ENCODE measurements at places on chromosomes 1 and 21. TPM values are rescaled to one million over a fixed set of nuclear protein-coding genes. Genes with fewer than 3 reads are reported as not detected.

GRCh38 chr21:42147386-42148020 lies 71.4 kb upstream of the ABCG1 start:
- DNase-seq = peak; percentile 12

- no peak for DNase-seq
These were observed 13.3 kb upstream of the CAPN8 start for GRCh38 chr1:223678841-223679240.

- DNase-seq = peak; percentile 87
These were observed 98.9 kb upstream of the BACE2 start for GRCh38 chr21:41068967-41069642.

GRCh38 chr1:162206300-162206699 lies 136.8 kb downstream of the NOS1AP start:
- no peak for DNase-seq

PPM1J gene
- polyA plus RNA-seq = 1.7 TPM

CFHR3 gene
- polyA plus RNA-seq = 1.3 TPM

ATAD3C gene
- 0.09 TPM for polyA plus RNA-seq

DNA sequence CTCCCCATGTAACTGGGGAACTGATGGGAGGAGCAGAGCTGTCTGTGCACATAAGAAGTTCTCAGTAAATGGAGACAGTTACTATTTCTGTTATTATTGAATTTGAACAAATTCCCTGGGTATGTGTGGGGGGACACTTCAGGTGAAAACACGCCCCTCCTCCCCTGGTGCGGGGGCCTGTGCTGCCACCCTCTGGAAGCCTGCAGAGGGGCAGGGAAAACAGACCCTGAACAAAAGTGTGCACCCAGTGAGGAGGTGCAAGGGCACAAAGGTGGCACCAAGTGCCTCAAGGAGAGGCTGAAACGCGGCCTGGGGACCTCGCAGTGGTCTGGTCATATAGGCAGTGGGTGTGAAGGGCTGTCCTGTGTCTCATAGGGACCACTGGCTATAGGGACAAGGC lies 18.2 kb upstream of the NADK start:
- no peak for DNase-seq

DNA sequence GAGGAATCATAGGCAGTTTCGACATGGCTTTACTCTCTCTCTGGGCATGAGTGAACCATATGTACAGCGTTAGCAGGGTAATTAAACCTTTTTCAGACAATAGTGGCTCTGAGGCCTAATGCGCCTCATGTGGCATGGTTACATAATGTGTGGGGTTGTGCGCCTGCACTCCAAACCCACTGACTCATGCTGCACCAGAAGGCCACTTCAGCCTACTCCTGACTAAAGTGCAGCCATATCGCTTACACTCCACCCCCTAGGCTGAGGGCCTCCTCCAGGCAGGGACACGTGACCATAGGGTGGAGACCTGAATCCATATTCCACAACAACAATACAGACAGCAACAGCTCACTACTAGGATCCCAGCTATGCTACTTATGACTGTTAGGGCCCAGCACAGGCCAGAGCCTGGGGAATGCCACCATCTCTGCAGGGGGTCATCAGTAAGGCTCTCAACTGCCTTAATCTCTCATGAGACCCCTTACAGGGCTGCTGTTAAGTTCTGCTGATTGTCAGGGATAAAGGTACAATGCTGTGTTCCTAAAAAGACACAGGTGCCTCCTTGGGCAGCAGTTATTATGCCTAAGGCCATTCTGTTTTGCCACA lies 13.4 kb upstream of the ODF2L start:
- no peak for DNase-seq

DNA sequence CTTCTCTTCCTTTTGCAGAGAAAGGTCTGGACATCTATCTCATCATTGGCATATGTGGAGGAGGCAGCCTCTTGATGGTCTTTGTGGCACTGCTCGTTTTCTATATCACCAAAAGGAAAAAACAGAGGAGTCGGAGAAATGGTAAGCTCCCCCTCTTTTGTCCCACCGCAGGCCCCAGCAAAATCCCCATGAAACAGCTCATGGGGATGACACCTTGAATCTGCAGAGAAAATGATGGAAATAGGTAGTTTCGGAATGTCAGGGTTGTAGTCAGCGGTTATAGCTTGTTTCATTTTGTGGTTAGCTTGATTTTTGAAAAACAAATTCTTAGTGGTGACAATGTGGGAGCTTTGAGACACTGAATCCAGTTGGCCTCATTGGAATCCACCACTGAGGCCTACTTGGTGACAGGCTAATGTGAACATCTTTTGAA lies 10.3 kb downstream of the CD2 start:
- no peak for DNase-seq

- DNase-seq = no peak
These were observed 47.9 kb upstream of the PROX1 start for GRCh38 chr1:213939888-213940287.

DNA sequence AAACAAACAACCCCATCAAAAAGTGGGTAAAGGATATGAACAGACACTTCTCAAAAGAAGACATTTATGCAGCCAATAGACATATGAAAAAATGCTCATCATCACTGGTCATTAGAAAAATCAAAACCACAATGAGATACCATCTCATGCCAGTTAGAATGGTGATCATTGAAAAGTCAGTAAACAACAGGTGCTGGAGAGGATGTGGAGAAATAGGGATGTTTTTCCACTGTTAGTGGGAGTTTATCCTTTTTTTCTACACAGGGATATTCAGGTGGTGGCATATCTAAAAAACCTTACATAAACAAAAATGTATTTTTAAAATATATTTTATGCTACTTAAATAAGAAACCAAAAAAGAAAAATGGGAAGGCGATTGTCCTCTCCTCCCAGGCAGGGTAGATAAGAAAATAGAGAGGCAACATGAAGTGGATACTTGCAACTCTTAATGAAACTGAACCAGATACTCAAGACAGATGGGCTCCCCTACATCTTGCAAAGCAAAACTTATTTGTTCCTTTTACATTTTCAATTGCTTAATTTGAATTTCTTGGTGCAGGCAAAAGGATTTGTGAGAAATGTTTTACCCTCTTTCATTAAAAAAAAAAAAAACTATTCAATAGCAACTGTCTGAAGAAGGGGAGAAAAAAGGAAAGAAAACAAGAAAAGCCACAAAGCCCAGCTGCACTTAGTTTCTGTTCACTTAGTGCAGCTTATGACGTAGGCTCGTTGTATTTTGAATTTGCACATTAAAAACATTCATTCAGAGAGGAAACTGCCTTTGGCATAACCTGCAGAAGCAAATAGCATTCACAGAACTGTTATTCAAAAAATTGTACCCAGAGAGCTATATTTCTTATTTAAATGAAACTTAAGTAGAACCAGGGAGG lies 36.9 kb upstream of the RGS1 start:
- DNase-seq = no peak

- no peak for DNase-seq
These were observed 52.2 kb downstream of the STX6 start for GRCh38 chr1:180970333-180971079.

DNA sequence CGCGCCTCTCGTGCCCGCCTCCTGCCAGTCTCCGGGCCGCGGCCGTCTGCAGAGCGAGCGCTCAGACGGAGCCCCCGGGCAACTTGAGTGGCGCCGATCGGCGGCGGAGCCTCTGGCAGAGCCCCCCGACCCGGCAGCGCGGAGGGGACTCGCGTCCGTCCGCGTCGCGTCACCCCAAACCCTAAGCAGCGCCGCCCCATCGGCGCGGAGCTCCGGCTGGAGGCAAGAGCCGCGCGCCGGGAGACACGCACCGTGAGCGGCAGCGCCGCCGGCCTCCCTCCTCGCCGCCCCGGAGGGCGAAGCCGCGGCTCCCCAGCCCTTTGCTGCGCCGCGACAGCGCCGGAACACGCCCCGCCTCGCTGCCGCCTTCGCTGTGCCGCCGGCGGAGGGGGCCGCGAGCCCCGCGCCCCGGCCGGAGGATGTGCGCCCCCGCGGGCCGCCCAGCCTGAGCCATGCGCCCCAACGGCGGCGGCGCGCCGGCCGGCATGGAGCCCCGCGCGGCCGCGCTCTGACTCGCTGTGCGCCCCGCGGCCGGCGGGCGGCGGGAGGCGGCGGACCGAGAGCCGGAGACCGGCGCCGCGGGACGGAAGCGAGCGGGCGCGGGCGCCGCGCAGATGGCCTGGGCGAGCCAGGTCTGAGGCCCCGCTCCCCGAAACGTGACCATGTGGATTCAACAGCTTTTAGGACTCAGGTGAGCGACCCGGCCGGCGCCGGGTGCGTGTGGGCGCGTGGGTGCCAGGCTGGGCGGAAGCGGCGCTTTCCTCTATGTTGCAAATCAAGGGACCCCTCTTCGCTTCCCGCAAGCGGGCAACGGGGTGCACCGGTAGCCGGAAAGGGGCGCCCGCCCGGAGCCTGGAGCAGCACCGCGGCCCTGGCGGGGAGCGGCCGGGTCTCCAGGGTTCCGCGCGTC lies 610 bp downstream of the AJAP1 start:
- no peak for DNase-seq

DNA sequence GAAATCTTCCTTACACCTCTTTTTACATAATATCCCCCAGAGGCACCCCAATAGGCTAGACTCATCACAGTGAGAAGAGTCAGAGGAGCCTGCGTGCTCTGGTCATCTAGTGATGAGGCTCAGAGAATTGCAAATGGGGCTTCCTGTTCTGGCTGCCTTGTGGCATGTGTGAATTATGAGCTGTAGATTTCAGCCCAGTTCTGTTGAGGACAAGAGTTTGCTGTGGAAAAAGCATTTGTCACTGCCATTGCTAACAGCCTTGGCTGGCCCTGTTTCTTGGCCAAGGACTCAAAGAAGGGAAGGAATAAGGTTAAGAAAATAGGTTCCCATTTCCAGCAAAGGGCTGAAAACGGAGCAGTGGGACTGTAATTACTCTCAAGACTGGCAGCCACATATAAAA lies 30.7 kb downstream of the MRAP start:
- DNase-seq = peak; percentile 65

DNA sequence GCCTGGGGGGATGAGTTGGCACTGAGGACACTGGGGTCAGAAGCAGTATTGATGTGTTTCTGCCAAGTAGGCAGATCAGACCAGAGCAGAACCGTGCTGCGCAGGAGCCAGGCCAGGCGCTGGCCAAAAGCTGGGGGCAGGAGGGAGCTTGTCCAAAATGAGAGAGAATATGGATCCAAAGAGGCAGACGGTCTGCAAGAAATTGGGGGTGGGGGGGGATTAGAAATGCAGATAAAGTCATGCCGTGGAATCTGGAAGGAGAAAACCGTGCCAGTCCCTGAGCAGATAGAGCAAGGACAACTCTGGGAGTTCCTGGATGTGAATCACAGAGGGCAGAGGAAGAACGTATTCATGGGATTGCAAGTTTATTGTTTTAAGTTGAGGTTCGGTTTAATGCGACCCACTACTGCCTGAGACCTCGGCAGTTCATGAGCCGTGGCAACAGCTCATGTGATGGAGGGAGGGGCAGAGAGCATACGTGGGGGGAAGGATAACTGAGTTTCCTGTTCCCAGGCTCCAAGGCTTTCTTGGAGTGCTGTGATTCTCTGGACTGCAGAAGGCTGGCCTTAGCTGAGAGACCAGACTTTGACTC lies 224.0 kb downstream of the FGGY start:
- peak; percentile 42 for DNase-seq

DNA sequence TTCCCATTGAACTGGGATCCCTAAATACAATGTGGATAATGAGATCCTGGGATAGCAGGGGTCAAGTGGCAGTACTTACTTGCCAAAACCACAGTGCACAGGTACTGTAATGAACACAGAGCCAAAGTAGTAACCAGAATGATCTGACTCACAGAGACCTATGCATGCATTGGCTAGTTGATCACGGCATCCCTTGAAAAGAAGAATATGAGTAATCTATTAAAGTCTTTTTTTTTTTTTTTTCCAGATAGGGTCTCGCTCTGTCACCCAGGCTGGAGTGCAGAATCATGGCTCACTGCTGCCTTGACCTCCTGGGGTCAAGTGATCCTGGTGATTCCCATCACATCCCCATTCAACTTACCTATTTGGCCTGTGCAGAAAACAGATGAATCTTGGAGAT lies 29.4 kb upstream of the EIF4G3 start:
- DNase-seq = no peak

DNA sequence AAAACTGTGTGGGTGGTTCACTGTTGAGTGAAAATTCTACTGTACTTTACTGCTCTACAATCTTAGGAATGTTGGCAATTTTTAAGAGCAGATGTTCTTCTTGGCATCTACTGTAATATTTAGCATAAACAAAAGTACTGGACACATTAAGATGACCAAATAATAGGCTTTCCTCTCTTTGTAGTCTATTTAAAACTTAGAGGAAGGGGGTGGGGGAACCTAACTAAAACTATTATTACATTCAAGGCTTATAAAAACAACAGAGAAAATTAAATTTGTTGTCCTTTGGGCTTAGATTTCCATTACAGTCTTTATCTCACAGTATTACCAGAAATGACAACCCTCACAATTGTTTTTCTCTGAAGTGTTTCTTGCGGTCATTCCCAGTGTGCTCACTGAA lies 181.2 kb downstream of the PLPPR4 start:
- no peak for DNase-seq

DNA sequence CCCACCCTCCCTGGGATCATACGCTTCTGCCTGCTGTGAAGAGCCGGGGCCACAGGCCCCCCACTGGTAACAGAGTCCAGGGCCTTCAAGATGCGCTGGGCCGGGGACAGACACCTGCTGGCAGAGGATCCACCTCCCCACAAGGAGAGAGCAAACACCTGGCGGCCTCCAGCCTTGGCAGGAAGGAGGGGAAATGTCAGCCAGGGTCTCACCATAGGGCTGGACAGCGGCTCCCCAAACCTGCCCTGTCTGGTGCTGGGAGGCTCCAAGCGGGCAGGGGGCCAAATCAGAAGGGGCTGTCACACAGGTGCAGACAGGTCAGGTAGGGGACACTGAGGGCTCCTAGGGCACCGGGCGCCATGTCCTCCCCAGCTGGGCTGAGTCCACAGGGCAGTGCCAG lies 58.9 kb downstream of the KCNAB2 start:
- DNase-seq = no peak

- DNase-seq = no peak
These were observed 550.0 kb downstream of the KIF26B start for GRCh38 chr1:245704765-245705164.

ANXA9 gene
- 0.40 TPM for polyA plus RNA-seq

DNA sequence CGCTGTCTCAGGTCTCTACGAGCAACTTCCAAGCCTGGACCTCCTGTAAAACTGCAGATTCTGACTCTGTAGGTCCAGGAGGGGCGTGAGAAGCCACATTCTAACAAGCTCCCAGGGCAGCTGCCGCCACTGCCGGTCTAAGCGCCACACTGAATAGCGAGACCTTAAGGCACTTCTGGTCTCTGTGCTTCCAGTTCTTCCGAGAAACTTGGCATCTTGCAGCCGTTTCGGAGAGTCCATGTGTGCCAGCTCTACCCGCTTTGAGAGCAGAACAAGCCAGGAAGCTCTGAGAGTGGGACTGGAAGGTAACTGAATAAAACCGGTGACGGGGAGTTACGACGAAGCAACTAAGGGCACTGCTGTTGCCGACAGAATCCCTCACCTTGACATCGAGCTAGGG lies 12.5 kb downstream of the AGT start:
- DNase-seq = no peak

DENND1B gene
- polyA plus RNA-seq = 4.1 TPM

DNA sequence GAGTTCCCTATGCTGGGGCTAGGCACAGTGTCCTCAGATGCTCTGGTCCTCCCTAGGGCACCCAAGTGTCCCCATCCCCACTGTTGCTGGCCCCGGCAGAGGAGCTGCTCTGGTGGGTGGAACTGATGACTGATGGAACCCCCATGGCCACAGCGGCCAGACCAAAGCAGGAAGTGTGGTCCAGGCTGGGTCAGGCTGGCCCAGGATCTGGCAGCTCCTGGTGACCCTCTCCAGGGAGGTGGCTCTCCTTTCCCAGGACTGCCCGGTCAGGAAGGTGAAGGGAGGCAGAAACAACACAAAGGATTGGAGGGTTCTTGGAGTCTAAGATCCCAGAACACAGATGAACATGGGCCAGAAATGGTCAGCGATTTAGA lies 1.1 kb downstream of the NKAIN1 start:
- no peak for DNase-seq

All from adrenal gland (tissue), 19 donors.